Motor neuron (in vitro differentiated cells): ENCODE measurements at places on chromosomes 4 and X. TPM values are rescaled to one million over a fixed set of nuclear protein-coding genes. Genes with fewer than 3 reads are reported as not detected.
A peak's percentile ranks its signal among the peaks of the same experiment; 100 is the strongest.

DNA sequence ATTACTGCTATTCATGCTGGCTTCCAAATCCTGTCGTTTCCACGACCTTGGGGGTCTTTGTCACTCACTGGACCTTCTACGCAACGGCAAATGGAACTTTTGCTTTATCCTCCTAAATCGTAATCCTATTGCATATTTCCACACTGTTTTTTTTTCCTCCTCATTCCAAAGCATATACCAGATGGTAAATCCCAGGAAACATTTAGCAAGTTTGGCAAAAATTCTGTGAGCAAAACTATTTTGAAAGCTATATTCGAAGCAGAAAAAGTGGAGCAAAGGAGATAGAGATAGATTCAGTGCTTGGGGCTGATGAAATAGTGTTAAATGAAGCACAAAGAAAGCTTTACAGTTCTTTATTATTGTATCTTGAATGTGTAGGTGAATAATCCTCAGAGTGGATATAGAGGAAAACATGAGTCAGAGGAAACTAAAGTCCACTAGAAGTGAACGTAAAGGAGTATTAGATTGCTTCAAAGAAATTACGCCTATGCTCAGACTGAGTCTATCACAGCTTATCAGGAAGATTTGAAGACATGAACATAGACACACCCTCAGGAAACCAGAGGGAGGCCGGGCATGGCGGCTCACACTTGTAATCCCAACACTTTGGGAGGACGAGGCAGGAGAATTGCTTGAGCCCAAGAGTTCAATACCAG, 50.2 kb upstream of the FAM9A start:
- ATAC-seq = no peak

- ATAC-seq = no peak
These were observed 71.5 kb upstream of the MXD4 start for GRCh38 chr4:2333356-2333841.

- ATAC-seq = no peak
These were observed 19.1 kb upstream of the EGFL6 start for GRCh38 chrX:13550346-13550745.

DNA sequence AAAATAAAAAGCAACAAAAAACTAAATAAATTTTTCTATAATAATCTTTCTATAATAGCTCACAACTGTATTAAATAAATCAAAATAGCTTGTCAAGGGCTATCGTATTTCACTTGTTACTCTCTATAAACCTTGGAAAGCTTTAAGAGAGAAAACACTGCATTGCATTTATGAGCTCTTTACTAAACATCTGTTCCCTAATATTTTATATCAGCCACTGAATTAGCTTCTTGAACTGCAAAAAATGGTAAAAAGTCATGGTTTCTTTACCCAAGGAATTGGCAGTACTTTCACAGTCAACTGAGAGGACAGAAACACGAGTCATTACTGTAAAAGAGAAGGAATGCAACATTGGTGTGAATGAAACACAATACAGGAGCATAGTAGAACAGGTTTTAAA, 671.2 kb downstream of the PCDH18 start:
- no peak for ATAC-seq

- ATAC-seq = no peak
These were observed 241.2 kb downstream of the ARHGAP24 start for GRCh38 chr4:85715991-85716737.

DNA sequence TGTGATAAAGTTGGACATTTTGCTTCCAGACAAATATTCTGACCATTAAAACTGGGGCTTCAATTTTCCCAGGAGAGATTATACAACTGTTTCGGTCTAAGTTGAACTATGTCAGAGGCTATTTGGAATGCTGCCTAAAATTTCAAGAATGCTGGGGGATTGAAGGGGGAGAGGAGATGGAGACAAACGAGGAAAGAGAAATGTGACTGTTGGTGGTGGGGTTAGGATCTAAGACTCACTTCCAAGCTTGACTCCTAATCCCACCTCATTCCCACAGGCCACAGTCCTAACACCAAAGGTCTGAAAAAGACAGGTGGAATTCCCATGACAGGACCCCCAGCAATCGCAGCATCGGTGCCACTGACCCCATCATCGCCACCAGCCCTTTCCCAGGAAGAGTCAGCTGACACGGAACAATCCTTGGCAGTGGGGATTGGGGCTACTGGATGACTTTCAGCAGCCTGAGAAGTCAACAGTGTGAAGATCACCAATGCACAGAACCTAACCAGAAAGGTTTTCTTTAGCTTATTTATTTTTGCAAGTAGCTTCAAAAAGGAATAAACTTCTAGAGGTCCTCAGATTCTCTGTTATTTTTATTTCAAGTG, 74.0 kb upstream of the PRSS48 start:
- no peak for ATAC-seq

GRCh38 chr4:89056292-89056952, 563 bp downstream of the FAM13A start:
- peak; percentile 84 for ATAC-seq

DNA sequence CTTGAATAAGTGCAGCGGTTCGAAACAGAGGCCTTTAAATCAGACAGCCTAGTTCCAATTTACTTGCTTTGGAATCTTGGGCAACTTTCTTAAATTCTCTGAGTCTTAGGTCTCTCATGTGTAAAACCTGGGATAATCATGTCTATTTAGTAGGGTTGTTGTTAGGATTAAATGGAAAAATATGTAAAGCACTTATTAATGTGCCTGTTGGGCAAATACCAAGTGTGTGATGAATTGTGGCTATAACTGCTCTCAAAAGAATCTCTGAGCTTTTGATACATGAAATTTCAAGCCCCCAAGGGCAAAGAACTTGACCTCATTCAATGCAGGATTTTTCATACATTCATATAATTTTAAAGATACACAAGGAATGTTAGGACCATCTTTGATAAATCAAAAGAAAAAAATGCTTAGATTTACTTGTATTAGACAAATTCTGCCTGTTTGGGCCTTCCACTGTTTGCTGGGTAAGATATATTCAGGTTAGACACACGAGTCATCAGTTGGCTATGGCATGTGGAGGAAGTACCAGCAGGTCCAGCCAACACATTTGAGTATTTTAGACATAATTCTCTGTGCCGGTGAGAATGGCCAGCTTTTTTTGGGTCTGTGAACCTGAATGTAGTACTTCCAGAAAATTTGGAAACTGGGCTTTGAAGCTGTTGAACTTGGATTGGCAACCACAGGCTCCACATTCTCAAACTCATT, 241.4 kb upstream of the CNKSR2 start:
- no peak for ATAC-seq

DNA sequence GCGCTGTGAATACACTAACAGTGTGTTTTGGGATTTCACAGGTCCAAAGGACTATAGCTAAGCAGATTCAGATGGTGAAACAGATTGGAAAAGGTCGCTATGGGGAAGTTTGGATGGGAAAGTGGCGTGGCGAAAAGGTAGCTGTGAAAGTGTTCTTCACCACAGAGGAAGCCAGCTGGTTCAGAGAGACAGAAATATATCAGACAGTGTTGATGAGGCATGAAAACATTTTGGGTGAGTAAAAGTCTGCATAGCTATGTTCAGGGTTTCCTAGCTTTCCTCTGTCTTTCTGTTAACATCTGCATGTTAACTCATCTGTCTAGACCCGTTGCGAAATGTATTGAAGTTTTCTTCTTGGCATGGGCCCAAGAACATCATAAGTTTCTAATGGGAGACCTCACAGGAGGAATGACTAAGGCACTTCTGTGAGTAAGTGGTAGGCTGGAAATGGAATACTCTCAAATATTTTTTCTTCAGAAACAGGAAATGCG, 372.1 kb downstream of the BMPR1B start:
- no peak for ATAC-seq

DNA sequence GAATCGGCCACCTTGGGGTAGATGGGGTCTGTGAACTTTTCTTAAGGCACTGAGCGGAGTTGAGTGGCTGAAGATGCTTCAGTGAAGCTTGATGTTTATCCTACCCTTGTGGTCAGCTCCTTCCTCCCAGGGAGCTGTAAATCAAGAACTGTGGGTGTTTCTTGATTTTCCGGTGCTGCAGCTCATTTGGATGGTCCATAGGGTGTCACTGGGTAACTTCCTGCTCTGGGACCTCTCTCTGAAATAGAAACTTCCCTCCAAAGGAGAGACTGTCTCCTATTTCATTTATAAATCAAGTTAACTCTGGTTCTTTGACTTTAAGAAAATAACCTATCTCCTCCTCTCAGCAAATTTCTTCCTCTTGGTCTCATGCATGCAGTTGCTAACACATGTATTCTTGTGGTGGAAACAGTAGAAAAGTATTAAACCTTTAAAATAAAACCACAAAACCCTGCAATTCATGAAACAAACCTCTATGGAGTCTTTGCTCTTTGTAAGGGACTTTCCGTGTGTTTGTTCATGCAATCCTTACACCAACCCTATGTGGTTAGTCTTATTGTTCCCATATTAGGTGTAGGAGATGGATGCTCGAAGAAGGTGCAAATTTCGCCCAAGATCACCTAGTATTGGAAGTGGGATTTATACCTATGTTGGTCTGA, 110.3 kb downstream of the SHROOM3 start:
- ATAC-seq = no peak

DNA sequence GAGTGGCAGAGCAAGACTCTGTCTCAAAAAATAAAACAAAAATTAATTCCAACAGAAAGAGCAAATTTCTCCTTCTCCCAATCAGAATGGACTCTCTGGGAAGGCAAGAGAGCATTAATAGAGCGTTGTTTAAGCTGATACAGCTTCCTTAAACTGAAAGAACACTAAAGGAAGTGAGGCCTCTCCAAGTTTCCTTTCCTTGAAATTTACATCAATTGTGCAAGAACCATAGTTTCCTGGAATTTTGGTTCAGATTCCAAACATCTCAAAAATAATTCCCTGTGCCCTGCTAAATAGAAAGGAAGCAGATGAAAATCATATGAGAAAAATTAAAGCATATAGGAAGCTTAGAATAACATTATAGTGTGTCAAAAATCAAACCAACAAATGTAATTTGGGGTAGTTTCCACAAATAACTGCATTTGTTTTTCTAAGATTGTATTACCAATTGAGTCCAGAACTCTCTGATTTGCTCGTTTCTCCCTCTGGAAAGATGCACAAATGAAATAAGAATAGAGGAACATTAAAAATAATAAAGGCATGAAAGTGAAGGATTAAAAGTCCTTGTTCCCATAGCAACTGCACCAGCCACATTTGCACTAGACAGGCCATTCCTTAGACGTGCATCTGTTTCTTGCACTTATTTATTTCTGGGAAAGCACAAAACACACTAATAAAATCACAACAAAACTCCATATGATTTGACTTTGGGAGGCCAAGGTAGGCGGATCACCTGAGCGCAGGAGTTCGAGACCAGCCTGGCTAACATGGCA, 3.7 kb upstream of the FAM241A start:
- no peak for ATAC-seq

PCDH11X gene
- total RNA-seq = 15.8 and 22.0 TPM in 2 replicates

AFM gene
- not detected in 2 replicates for total RNA-seq

LDB2 gene
- total RNA-seq = 8.5 and 12.5 TPM in 2 replicates

CLIC2 gene
- 13.5 and 16.0 TPM in 2 replicates for total RNA-seq

BEX1 gene
- 249 and 271 TPM in 2 replicates for total RNA-seq

IQCM gene
- total RNA-seq = 0.16 and 0.25 TPM in 2 replicates

DMP1 gene
- total RNA-seq = 0.16 TPM in 1 of 2 replicates, not detected in the other

YTHDC1 gene
- total RNA-seq = 63.0 and 65.9 TPM in 2 replicates

BCOR gene
- 12.1 and 15.4 TPM in 2 replicates for total RNA-seq

SPANXN3 gene
- total RNA-seq = not detected in 2 replicates

CDKL5 gene
- total RNA-seq = 5.7 and 5.9 TPM in 2 replicates

KLHL2 gene
- total RNA-seq = 14.7 and 15.1 TPM in 2 replicates
